ENCODE measurements at places on chromosomes 11 and 22.

GRCh38 chr11:121450401-121450800 lies 1.7 kb upstream of the SORL1 start:
- peak; percentile 30 for DNase-seq

GRCh38 chr11:83612891-83613766 lies 327.0 kb upstream of the CCDC90B start:
- no peak for DNase-seq

DNA sequence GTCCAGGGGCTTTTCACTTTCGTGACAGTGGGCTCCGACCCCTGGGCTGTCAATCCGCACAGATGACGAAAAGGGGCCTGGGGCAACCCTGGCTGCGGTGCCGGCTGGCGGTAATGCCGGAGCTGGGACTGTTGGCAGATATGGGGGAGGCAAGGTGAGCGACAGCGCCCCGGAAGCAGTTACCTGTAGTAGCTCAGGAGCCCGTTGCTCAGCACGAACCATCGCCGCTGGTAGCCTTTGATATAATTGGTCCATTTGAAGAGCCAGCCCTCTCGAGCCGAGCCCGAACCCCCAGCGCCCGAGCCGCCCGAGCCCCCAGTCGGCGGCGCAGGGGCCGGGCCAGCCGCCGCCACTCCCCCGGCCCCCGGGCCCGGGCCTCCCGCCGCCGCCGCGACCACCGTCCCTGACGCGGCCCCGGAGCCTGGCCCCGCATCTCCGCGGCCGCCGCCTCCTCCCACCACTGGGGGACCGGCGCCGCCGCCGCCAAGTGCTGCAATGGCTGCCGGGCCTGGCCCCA lies 396 bp downstream of the OSBP start:
- peak; percentile 66 for DNase-seq

- no peak for DNase-seq
Observed at GRCh38 chr11:13009921-13010748, 1.0 kb downstream of the RASSF10 start.

DNA sequence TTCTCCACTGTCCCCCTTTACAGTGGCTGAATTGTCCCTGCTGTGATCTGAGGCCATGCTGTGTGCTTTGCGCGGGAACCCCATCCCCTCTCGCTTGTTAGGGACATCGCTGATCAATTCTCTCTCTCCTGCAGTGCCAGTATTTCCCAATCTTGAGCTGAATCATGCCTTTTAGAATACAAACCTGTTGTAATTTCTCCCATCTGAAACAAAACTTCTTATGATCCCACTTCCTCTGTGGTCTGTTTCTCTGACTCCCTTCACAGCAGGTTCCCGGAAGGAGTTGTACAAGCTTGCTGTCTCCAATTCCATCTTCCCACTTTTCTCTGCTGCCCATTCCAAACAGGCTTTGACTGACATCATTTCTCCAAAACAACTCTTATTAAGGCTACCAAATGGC lies 16.8 kb downstream of the ADAMTS15 start:
- DNase-seq, result no peak

GRCh38 chr11:91997226-91997625 lies 227.4 kb upstream of the FAT3 start:
- no peak for DNase-seq

DNA sequence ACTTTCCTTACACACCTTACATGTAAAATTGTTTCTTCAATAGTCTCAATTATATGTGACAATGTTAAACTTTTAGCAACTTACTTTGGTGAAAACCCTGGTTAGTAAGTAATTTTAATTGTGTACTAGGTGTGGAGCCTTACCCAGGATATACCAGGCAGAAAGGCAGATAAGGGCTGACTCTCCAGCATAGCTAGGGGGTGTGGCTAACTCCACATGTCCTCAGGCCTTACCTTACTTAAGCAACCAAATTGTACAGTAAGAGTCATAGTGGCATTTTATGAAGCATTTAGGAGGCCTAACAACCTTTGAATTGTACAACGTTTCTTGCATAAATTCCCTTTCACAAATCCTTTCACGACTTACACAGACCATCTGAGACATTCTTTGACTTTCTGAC lies 118.2 kb upstream of the OR9Q1 start:
- DNase-seq, result no peak

- DNase-seq, result no peak
Observed at GRCh38 chr11:90916706-90917105, 693.9 kb upstream of the CHORDC1 start.

DNA sequence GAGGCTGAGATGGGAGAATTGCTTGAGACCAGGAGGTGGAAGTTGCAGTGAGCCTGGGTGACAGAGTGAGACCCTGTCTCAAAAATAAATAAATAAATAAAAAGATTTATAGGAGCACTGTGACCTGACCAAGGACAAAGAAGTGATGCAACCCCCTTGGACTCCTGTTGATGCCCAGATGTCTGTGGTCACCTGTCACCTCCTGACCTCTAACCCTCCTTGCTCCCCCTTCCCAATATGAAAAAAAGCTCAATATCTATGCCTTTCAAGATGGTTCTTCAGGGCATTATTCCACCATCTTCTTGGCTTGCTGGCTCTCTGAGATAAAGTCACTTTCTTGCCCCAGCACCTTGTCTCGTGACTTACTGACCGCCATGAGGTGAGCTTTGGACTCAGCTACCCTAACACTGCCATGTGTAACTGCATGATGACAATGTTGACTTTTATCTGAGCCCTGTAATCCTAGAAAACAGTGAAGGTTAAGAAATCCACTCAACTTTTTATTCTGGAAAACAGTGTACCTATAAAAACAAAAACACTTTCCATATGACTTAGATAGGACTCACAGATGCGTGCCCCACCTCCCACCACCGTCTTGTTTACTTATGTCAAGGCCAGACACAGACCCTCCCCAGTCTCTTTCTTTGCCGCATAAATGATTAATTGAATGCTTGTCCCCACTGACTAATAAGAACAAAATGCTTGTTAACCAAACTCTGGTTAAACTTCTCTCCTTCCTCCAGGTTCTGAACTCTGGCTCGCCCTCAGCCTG lies 360.5 kb downstream of the BUD13 start:
- DNase-seq, result no peak

DNA sequence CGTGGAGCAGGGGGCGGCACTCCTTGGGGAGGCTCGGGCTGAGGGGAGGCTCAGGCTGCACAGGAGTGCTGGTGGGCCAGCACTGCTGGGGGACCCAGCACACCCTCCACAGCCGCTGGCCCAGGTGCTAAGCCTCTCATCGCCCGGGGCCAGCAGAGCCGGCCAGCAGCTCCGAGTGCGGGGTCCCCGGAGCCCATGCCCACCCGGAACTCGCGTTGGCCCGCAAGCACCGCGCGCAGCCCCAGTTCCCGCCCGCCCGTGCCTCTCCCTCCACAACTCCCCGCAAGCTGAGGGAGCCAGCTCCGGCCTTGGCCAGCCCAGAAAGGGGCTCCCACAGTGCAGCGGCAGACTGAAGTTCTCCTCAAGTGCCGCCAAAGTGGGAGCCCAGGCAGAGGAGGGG lies 2266.8 kb downstream of the LRRC4C start:
- no peak for DNase-seq

DNA sequence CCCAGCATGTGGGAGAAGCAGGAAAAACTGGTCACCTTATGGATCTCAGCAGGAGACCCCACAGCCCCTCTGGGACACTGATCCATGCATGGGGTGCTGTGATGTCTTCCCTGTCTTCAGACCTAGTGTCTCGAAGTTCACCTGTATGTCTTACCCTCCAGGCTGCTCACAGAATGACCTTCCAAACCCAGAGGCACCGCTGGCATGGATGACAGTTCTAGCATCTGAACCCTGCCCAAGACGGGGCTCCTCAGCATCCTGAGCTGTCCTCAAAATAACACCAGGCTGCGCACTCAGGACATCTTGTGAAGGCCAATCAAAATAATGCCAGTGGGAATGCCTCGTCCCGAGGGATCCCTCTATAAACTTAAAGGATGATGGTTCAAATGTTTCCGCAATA lies 824.9 kb downstream of the TBC1D22A start:
- DNase-seq, result no peak

DNA sequence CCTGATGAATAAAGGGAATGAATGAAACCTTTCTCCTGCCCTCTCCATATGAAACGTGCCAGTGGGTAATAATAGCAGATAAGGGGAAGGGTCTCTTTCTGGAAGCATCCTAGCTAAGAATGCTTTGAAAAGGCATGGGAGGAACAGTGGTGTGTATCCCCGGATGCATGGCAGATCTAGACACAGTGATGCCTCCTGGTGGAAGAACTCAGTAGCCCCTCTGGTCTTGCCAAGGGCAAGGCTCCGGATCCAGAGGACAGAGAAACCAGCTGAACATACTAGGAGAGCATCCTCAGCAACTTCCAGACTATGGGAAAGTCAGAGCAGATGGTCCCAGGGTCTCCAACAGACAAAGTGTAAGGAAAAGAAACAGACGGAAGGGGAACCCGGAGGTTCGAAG lies 6.4 kb downstream of the BAIAP2L2 start:
- no peak for DNase-seq

DNA sequence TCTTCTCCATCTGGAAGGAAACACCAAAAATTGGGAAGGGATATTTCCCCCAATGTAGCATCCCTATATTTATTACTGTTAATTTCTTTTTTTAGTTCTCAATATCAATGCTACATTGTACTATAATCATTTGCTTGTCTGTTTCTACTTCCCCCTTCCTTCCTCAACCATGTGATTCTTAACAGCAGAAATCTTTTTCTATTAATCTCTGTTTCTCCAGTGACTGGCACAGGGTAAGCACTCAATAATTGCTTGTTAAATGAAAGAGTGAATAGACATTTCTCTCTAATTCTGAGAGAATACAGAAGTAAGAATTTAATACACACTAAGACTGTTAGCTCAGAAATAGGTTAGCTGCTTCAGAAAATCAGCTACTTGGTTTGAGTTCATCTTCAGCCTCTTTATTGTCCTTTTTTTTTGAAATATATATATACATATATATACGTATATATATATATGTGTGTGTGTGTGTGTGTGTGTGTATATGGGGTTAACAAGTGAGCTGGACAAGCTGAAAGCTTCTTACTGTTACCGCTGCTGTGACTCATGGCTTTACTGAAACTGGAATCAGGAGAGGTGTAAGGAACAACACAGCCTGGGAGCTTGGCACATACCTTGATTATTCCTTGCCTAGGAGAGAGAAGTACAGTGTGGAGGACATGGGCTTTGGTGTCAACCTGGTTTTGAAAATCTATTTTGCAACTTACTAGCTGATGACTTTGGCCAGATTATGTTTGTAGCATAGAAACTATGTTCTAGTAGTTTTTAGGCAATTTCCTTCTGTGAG lies 26.2 kb upstream of the PDE3B start:
- no peak for DNase-seq

GRCh38 chr11:108204376-108204775 lies 18.1 kb downstream of the NPAT start:
- DNase-seq, result no peak

- no peak for DNase-seq
Observed at GRCh38 chr22:25672289-25673084, 69.5 kb upstream of the MYO18B start.

DNA sequence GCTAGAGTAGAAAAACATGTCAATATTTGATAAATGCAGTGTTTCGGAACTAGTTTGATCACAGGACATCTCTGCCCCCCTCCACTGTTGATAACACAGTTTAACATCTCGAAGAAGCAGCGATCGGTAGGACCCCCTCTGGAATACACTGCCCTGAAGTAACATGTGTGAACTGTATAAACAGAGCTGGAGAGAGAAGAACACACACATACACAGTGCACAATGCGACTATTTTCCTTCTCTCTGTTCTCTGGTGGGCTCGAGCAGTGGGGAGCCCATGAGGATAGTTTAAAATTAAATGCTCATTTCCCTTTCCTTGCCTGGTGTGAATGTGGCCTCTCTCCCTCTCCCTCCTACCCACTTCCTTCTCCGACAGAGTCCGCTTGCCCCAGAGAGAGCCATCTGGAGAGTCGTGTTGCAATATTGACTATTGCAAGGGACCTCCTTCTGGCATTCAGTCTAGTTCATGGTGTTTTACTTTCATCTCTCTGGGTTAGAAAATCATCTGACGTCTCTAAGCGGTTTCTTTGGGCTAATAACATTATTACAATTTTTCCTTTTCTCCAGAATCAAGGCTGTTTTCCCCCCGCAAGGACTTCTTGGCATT lies 51.6 kb upstream of the BARX2 start:
- DNase-seq, result no peak

DNA sequence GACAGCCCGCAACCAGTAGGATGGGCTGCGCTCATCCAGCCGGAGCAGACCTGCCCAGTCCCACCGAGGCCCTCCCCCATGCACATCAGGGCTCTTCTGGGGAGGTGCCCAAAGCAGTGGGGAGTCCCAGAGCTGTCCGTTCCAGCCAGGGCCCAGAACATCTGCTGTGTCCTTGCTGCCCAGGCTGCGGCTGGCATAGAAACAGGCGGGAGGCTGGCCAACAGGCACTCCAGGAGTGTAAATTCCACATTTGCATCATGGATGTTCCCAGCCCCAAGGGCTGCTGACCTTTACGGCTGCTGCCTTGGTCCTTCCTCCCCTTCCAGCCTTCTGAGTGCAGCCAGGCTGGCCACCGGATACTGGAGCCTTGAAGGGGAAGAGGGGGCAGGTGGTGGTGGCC lies 30.0 kb upstream of the SYT7 start:
- DNase-seq, result no peak

GRCh38 chr11:32090545-32091370 lies at the start of gene RCN1:
RCN1 (plus strand) TSS chr11:32091074; CDS start chr11:32091197, 123 bp downstream.
- peak; percentile 7 for DNase-seq

GRCh38 chr11:32426192-32426591 lies 9.1 kb downstream of the WT1 start:
- no peak for DNase-seq

- no peak for DNase-seq
Observed at GRCh38 chr11:66299186-66299585, 7.5 kb downstream of the TMEM151A start.

DNA sequence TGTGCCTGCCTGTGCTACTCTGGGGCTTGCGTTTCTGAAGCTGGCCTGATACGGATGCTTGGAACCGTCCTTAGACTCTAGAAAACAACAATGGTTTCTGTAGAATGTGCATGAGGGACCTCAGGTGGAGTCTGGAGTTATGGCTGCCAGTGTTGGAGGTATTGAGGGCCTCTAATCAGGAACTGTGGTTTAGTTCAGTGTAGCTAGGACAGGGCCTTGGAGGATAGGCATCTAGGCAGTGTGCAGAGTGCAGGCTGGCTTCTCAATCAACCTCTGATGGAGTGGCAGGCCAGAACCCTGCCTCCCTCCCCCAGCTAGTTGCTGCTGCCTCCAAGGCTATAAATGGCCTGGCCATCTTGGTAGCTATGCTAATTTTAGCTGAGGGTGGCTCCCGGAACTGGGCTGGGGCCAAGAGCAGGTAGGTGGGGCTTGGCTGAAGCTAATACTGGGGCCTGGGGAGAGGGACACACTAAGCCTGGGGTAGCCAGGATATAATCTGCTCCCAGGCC lies 4.0 kb downstream of the STIM1 start:
- no peak for DNase-seq

- no peak for DNase-seq
Observed at GRCh38 chr11:46917109-46917761, 1.1 kb downstream of the LRP4 start.

- peak; percentile 40 for DNase-seq
Observed at GRCh38 chr22:38868886-38869381, 3.1 kb downstream of the CBX6 start.

GRCh38 chr11:78212586-78213371 lies 24.1 kb downstream of the USP35 start:
- DNase-seq, result no peak

- no peak for DNase-seq
Observed at GRCh38 chr11:103845331-103845730, 191.1 kb upstream of the DDI1 start.
